Mammary epithelial cell (primary cell): ENCODE measurements at places on chromosomes 7 and 10. TPM values are rescaled to one million over a fixed set of nuclear protein-coding genes. Genes with fewer than 3 reads are reported as not detected.

The OGDH gene
- total RNA-seq = 82.4 TPM

The SPRN gene
- 0.13 and 0.33 TPM in 2 replicates for total RNA-seq

The GBX1 gene
- total RNA-seq = not detected in 2 replicates

The FGFR2 gene
- total RNA-seq = 86.9 TPM

The DKK1 gene
- total RNA-seq = 161 TPM

The AKR1C8 gene
- total RNA-seq = not detected in 2 replicates

The RAPGEF5 gene
- 7.1 and 8.5 TPM in 2 replicates for total RNA-seq

The CALCR gene
- not detected for total RNA-seq

The ADCY1 gene
- total RNA-seq = 3.5 TPM

The SPDYE1 gene
- total RNA-seq = not detected in 2 replicates

The GATA3 gene
- 7.7 TPM for total RNA-seq

The FAM25G gene
- total RNA-seq = not detected

The PIP gene
- total RNA-seq = not detected in 2 replicates

The LEP gene
- 1.0 TPM for total RNA-seq

The PRSS37 gene
- not detected in 2 replicates for total RNA-seq

The PAPSS2 gene
- total RNA-seq = 3.8 TPM

The KIF5B gene
- total RNA-seq = 146 and 191 TPM in 2 replicates

The GPR15LG gene
- total RNA-seq = 0.33 TPM

The PNLIPRP3 gene
- total RNA-seq = 98.2 TPM

The PAX4 gene
- not detected for total RNA-seq

The ATOH7 gene
- total RNA-seq = not detected

The CALN1 gene
- not detected in 2 replicates for total RNA-seq

The UNCX gene
- not detected in 2 replicates for total RNA-seq

The PLPP4 gene
- 0.35 and 0.48 TPM in 2 replicates for total RNA-seq

The MSMB gene
- total RNA-seq = not detected

The PALD1 gene
- total RNA-seq = under 0.01 TPM

The WIPF3 gene
- total RNA-seq = not detected in 2 replicates

The TNS3 gene
- 43.5 TPM for total RNA-seq

The HGF gene
- total RNA-seq = not detected in 2 replicates

The DRGX gene
- not detected for total RNA-seq

The ABCB1 gene
- 1.8 TPM for total RNA-seq

The TMEM196 gene
- total RNA-seq = not detected

The NAT16 gene
- not detected for total RNA-seq

The TAS2R41 gene
- total RNA-seq = not detected

The GIMAP5 gene
- total RNA-seq = not detected in 2 replicates

The MRC1 gene
- total RNA-seq = not detected

The LIPJ gene
- not detected in 2 replicates for total RNA-seq

The LOXL4 gene
- total RNA-seq = 26.5 TPM

The MEST gene
- total RNA-seq = 5.2 and 5.5 TPM in 2 replicates
